ENCODE measurements at places on chromosomes 7 and 10.
A peak's percentile ranks its signal among the peaks of the same experiment; 100 is the strongest.

DNA sequence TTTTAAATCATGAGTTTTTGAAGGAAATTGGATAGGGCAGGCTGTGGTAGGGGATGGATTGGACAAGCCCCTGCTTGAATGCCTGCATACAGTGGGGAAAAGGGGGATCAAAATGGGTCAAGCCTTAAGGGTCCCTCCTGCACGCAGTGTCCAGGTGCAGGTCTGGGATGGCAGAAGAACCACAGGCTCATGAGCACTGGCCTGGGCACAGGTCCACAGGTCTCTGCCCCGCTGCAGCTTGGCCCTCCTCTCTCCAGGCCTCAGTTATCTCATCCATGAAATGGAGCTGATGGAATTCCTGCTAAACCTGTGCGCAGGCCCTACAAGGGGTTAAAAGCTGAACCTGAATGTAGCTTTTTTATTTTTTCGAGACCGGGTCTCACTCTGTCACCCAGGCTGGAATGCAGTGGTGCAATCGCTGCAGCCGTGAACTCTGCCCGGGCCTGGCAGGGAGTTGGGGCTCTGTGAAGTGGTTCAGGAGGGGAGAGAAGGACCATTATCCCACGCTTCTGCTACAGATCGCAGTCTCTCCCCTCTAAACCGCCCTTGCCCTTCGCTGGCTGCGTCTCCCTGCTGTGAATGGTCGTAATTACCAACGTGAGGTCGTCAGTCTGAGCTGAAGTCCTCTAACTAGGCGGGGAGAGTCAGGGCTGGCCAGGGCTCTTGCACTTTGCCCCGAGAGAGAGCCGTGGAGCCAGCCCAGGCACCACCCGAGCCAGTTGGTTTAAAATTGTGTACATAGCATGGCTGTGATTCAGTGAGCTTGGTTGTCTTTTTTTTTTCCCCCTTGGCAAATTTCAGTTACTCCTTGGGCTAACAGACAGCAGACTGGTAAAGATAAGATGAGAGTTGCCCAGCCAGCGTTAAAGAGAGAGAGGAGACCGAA lies 77.5 kb upstream of the GTF2I start:
- peak; percentile 37 for DNase-seq

GRCh38 chr7:80601999-80602398 lies 36.4 kb upstream of the CD36 start:
- no peak for DNase-seq

GRCh38 chr10:63343476-63343875 lies 122.3 kb downstream of the JMJD1C start:
- no peak for DNase-seq

DNA sequence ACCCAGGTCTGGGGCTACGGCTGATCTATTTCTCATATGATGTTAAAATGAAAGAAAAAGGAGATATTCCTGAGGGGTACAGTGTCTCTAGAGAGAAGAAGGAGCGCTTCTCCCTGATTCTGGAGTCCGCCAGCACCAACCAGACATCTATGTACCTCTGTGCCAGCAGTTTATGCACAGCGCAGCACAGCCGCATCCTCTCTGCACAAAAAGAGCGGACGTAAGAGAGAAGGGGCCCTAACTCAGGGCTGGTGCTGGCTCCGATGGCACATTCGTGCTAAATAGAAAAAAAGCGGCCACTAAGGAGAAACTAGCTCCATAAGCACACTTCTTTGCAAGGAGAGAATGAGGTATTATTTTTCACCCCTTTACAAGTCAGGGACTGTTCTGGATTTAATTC lies 28.3 kb upstream of the PRSS1 start:
- no peak for DNase-seq

- DNase-seq = no peak
Observed at GRCh38 chr7:158325530-158326381, 261.9 kb downstream of the PTPRN2 start.
